ENCODE measurements at places on chromosomes 6 and 20.

GRCh38 chr6:17280552-17281090, 540 bp upstream of the RBM24 start:
- no peak for DNase-seq

DNA sequence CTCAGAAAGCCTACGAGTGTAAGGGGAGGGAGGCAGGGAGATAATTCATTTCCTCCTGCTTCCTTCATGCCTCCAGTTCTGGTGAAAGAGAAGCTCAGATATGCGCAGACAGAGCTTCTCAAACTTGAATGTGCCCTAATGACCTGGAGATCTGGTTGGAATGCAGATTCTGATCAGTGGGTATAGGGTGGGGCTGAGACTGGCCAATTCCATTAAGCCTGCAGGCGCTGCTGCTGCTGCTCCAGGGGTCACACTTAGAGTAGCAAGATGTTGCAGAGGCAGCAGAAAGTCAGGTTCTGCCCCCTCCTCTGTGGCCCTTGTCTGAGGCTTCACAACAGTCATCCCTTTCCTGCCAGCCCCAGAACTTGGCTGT, 161.0 kb downstream of the DHX35 start:
- DNase-seq, result no peak

DNA sequence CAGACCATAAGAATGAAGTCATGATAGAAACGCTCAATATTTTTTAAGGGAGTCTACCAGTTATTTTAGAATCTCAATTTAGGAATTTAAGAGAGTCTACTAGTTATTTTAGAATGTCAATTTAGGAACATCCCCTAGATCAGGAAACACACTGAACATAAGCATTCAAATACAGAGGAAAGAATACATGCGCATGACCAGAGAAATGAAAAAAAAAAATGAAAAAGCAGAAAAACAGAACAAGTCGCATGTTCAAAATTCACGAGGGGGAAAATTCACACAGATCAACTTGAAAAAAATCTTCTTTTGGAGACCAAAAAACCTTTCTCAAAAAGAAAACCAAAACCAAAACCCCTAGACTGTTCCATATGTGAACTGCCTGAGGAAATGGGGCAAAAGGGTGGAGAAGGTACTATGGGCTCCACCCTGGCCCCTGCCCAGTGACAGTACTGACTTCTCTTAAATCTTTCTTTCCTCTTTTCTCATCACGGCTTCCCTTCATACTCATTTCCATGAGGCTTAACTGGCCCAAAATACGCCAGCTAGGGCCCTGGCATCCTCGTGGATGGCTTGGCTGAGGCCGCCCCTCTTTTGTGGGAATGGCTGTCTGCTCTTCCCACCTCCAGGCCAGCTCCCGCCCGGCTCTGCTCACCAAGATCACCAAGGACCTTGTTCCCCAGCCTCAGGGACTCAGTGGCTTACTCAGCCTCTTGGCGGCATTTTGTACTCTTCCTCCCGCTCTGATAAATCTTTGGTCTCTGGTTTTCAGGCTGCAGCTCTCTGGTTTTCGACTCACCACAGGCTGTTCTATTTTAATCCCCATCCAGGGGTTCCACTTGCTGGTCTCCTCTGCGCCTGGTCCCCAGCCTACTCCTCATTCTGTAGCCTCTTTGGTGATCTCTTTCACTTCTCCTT, 11.2 kb downstream of the ZBTB2 start:
- DNase-seq, result peak; percentile 32

DNA sequence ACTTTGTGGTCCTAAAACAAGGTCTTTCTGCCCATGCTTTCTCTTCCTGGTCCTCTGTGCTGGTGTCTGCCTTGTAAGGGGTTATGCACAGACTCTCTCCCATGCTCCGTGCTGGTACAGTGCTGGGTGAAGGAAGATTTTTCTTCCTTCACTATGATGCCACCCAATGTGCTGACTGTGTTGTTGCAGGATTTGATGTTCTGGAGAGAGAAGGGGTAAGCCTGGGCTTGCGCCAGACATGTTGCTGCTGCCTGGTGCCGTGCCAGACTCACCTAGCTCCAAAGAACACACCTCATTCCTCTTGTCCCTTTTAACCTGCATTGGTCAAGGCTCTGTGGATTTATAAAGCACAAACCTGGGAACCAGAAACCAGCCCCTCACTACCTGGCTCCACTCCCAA, 28.4 kb upstream of the ARMH2 start:
- DNase-seq, result no peak

DNA sequence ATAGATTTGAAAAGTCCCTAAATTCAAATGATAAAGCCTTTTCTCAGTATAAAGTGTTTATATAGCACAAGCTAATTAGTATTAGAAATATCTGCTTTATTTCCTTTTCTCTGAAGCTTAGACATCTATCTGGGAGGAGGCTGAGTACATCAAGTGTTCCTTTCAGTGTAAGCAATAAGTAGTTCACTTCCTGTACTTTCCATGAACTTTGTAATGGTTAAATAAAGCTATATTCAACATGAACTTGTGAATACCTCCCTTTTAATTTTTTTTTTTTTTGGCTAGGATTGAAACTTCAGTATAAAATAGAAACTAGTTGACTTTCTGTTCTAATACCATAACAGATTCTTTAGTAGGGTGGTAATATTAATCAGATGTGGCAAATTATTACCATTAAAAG, 190.9 kb downstream of the CENPW start:
- DNase-seq, result no peak

GRCh38 chr6:692356-692851, 535 bp downstream of the EXOC2 start:
- DNase-seq, result peak; percentile 68

- no peak for DNase-seq
Measured at GRCh38 chr6:101582792-101583191, 189.3 kb downstream of the GRIK2 start.

GRCh38 chr6:53544217-53544469, 758 bp downstream of the GCLC start:
- DNase-seq, result no peak

DNA sequence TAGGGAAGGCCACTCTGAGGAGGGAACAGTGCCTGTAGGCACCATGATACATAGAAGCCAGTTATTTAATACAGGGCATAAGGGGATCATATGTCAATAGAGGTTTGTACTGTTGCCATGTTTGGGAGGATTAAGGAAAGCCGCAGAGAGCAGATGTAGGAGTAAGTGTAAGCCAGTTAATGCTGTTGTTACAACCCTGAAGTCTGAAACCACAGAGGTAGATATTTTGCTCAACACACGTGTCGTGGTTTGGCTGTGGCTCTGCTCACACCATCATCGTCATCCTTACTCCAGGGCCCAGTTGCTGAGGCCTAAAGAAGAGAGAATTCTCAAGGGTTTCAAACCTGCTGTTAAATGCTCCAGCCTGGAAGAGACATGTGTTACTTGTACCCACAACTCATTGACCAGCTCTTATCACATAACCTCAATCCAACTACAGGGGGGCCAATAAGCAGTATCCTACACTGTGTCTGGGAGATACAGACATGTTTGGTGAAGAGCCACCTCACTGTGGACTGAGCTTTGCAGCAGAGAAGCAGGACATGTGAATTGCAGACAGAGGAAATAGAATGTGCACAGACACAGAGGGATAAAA, 31.0 kb upstream of the PSMF1 start:
- DNase-seq, result no peak

- DNase-seq, result no peak
Measured at GRCh38 chr6:121767211-121767610, 331.8 kb downstream of the GJA1 start.

GRCh38 chr20:35027301-35027700, 65.3 kb downstream of the TRPC4AP start:
- DNase-seq, result no peak

DNA sequence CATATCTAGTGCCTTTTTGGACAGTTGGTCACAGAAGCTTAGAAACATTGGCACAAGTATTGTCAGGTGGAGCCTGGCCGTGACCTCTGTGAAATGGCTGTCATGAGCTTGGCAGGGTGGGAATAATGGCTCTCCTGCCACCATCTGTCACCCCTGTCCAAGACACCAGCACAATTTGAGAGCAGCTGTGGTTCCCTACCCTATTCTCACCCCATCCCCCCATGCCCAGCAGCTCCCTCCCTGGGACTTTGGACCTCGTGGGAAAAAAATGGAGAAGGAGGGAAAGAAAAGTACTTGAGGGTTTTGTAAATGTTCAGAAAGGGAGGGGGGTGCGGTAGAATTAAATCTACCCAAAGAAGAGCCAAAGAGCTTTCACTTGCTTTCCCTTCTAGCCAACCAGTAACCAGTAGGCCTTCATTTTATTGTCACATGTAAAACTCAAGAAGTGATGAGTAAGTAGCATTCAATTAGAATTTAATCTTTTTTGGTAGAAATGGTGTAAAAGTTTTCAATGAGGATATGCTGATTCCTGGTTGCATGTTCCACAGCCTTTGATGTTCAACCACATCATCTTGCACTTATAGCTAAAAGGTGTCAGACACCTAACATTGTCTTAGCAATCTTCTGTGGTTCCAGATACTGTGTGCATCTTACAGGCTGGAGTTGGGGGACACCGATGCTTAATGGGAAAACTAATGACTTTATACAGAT, 263.5 kb upstream of the TAB2 start:
- DNase-seq, result no peak

GRCh38 chr6:50961611-50962010, 142.9 kb downstream of the TFAP2B start:
- DNase-seq, result no peak

DNA sequence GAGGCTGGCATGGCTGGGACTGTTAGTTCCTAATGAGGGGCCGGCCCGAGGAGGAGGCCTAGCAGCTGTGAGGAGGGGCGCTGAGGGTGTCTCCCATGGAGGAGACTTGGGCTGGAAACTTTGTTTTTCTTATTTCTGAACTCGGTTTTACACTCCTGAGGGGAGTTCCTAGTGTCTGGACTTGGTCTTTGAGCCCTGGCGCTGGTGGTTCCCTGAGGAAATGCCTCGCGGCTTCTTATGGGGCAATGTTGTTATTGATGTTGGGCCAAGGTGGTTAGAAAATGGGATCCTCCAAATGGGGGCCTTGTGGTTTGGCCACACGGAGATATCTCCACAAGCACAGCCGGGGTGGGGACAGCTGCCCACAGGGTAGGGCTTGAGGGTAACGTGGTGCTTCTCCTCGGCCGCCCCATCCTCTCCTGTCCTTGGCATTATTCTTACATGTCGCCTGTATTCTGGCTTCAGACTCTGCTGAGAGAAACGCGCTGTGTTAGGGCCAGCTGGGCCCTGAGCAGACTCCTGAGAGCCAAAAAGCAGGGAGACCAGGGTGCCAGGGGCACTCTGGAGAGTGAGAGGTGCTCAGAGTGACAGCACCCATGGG, 136.9 kb downstream of the FOXO3 start:
- DNase-seq, result no peak

DNA sequence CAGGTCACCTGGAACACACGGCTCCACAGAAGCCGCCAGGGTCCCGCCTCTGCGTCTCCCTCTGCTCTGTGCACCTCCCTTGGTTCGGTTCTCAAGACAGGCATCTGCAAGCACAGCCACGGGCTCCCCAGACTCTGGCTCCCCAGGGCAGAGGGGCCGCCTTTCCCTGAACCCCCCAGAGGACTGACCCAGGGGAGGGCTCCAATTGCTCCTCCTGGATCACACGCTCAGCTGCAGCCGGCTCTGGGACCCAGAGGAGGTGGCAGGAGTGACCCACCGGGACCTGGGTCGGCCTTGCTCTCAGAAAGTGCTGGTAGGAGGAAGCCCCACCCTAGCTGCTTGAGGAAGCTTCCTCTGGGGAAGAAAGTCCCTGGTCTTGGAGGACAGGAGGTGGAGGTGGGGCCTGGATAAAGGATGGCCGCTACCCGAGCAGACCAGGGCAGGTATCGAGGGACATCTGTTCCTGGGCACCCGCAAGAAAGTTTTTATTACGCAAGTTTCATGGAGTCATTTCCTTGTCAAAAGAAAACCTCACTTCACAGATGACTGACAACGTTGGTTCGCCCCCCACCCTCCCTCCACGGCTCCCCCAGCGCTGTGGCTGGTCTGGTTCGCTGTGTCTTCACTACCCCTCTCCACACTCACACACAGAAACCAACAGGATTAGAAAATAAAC, 103.9 kb upstream of the AFDN start:
- no peak for DNase-seq

- DNase-seq, result no peak
Measured at GRCh38 chr6:53523511-53524454, 21.1 kb downstream of the GCLC start.

GRCh38 chr6:9335431-9335830, 900.1 kb upstream of the SLC35B3 start:
- no peak for DNase-seq

DNA sequence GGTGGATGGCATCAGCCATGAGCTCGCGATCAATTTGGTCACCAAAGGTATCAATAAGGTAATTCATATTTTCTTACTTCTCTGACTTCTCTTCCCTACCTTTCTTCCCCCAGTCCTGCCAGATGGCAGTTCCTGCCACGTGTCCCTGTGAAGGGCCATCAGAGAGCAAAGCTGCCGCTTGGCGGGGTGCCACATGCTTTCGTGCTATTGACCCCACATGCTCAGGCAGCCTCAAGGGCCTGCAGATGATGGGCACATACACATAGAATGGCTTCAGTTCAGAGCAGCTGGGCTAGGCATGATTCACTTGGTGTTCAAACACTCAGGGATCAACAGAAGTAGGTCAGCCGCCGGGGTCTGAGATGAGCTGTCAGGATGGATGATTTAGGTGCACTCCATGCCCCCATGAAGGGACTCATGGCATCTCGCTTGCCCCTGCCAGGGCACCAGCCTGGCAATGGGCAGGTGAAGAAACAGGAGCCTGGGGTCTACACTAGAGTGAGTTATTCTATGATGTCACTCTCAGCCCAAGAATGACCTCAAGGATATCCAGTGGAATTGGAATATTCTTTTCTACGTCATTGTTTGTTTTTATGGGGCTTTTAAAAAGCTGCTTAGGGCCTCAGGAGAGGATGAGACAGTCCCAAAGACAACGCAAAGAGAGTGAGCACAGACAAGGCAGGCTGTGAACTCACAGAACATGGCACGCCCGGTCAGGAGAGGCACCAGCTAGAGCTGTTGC, 25.5 kb downstream of the BANF2 start:
- no peak for DNase-seq

- no peak for DNase-seq
Measured at GRCh38 chr20:39835130-39835842, 853.8 kb downstream of the MAFB start.

GRCh38 chr20:36275011-36275410, 31.1 kb upstream of the DLGAP4 start:
- DNase-seq, result no peak

- no peak for DNase-seq
Measured at GRCh38 chr6:126904176-126904575, 214.3 kb upstream of the RSPO3 start.

- DNase-seq, result no peak
Measured at GRCh38 chr6:4482461-4482860, 293.7 kb upstream of the CDYL start.

DNA sequence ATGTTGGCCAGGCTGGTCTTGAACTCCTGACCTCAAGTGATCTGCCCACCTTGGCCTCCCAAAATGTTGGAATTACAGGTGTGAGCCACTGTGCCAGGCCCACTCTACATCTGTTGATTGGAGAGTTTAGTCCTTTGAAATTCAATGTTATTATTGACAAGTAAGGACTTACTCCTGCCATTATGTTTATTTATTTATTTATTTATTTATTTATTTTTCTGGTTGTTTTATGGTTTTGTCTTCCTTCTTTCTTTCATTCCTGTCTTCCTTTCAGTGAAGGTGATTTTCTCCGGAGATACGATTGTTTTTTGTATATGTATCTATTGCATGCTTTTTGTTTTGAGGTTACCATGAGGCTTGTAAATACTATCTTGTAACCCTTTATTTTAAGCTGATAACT, 602.6 kb downstream of the EPM2A start:
- DNase-seq, result no peak

Measured in naive B cell (primary cell).